Renal pelvis (tissue), 12 donors: ENCODE measurements at places on chromosomes 13 and 19. TPM values are rescaled to one million over a fixed set of nuclear protein-coding genes. Genes with fewer than 3 reads are reported as not detected.

The FLT3LG gene
- 5.1 TPM for polyA plus RNA-seq

The FFAR3 gene
- polyA plus RNA-seq = 0.20 TPM

The KLK3 gene
- 0.51 TPM for polyA plus RNA-seq

The METTL21C gene
- polyA plus RNA-seq = 0.52 TPM

The ZNF749 gene
- polyA plus RNA-seq = 20.2 TPM

The SLC7A9 gene
- 19.0 TPM for polyA plus RNA-seq

The TGFBR3L gene
- polyA plus RNA-seq = 0.70 TPM

The GJB6 gene
- polyA plus RNA-seq = 3.5 TPM

- DNase-seq = no peak
These were observed 54.2 kb upstream of the PTPRS start for GRCh38 chr19:5394551-5395505.

GRCh38 chr19:49887037-49887664 lies 9.5 kb downstream of the IL4I1 start:
- DNase-seq = no peak

GRCh38 chr13:46529216-46529919 lies 23.6 kb upstream of the LRCH1 start:
- no peak for DNase-seq

DNA sequence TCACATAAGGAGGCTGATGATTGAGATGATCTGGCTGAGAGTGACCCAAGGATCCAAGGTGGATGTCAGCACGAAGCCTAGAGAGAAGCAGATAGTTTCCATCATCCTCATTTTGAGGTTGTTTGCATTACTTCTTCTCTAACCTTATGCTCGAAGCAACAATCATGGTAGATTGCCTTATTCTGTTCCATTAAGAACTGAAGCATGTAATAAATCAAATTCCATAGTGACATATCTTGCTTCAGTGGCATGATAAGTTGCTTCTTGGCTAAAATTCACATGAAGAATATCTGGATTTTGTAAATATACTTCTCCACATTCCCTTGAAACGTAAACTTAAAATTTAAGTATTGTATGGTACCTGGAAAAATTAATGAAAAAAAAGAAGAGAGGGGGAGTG lies 377.8 kb upstream of the DACH1 start:
- DNase-seq = no peak

GRCh38 chr19:4278419-4279266 lies at the start of gene SHD:
Gene SHD (plus strand): TSS chr19:4279266. CDS start chr19:4280064, 798 bp downstream.
- DNase-seq = peak; percentile 42

GRCh38 chr13:23460921-23461320 lies 27.4 kb upstream of the SACS start:
- DNase-seq = no peak

DNA sequence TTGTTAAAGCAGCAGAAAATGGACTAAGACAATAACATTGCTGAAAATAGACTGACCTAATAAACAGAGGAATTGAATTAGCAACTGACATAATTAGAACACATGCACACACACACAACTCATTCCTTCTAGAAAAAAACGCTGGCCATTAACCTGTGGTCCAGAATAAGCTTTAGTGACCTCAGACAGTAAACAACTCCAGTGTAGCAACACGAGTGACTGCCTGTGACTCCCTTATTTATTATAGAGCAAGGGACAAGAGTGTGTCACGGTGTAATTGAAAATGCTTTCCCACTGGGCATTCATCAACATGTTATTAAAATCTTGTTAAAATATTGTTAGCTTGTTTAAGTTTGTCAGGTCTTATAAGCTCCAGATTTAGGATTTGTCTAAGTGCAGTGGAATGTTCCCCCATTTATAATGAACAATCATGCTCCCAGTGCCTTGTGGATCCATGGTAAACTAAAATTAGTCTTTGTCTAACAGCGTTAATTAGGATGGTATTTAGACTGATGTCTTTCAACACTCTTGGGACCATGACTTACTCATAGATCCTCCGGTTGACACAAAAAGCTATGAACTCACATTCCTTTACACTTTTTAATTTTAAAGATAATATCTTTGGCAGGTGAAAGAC lies 111.7 kb upstream of the IRS2 start:
- no peak for DNase-seq

DNA sequence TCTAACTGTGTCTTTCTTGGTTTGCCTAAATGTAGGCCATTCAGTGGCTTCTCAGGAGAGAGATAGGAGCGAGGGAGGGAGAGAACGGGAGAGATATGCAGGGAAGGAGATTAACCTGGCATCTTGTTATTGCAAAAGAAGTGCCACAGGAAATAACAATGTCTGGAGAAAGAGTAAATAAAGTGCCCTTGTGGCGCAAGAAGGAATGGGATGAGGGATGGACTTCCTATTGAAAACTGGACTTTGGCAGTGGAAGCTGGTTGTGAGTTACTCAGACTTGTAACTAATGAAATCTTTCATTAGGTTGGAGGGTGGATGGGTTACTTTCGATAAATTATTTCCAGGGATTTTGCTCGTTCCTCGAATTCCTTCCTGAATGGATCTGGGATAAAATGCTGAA lies 136.1 kb downstream of the LACC1 start:
- DNase-seq = no peak

DNA sequence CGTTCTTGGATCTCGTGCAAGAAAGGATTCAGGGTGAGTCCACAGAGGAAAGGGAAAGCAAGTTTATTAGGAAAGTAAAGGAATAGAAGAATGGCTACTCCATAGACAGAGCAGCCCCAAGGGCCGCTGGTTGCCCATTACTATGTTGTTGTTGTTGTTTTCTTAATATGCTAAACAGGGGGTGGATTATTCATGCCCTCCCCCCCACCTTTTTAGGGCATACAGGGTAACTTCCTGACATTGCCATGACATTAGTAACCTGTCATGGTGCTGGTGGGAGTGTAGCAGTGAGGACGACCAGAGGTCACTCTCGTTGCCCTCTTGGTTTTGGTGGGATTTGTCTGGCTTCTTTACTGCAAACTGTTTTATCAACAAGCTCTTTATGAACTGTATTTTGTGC lies 29.1 kb upstream of the PCDH9 start:
- DNase-seq = no peak

DNA sequence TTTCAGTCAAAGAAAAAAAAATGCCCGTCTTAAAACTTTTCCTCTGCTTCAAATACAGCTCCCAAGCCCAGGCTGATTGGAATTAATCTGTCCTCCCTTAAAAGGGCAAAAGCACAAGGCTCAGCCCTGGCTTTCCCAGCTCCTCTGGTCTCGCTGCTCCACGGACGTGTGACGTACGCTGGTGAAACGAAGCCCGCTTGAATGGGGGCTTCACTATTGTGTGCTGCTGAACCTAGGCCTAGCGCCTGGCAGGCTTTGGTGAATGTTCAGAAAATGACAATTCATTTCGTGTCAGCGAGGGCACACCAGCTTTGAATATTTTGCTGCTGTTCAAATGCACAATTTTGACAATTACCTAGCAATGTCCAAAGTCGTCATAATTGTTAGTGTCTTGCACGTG lies 615 bp upstream of the ZNF135 start:
- no peak for DNase-seq

GRCh38 chr13:74062933-74063332 lies 71.3 kb downstream of the KLF12 start:
- no peak for DNase-seq
